Breast epithelium (tissue), 4 donors: ENCODE measurements at places on chromosomes 3 and 15. TPM values are rescaled to one million over a fixed set of nuclear protein-coding genes. Genes with fewer than 3 reads are reported as not detected.

The SERPINI1 gene
- total RNA-seq = 4.3 TPM

- no peaks in the 10 kb centered on the region for H3K27me3 ChIP-seq
- no peak for DNase-seq
Measured at GRCh38 chr3:79848876-79849275, 81.1 kb upstream of the ROBO1 start.

The ACP3 gene
- 6.7 TPM for total RNA-seq

GRCh38 chr3:194964809-194965208 is 279.1 kb downstream of the FAM43A start:
- H3K4me1 ChIP-seq = no peaks in the 10 kb centered on the region
- DNase-seq = no peak
- H3K27me3 ChIP-seq = no peaks in the 10 kb centered on the region
- H3K27ac ChIP-seq = no peak overlapping the region
- no peak overlapping the region for H3K4me3 ChIP-seq
- H3K36me3 ChIP-seq = no peaks in the 10 kb centered on the region

DNA sequence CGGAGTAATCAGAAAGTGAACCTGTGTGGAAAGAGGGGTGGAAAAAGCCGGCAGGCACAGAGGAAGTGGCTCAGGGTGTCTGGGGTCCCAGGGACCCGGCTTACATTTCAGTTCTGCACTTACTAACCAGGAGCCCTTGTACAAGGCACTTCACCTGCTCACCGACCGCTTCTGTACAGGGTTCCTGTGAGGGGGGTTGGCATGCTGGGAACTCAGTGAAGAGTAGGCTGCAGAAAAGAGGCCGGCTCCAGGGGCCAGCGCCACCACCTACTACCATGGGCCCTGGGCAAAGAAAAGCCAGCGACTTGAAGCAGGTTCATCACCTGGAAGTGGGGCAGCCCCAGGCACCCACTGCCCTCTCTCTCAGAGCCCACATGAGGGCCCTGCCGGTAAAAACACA is 6.2 kb downstream of the STIMATE start:
- H3K27ac ChIP-seq = peak overlapping the region; percentile 73
- no peak overlapping the region for H3K4me3 ChIP-seq
- no peaks in the 10 kb centered on the region for H3K4me1 ChIP-seq
- no peaks in the 10 kb centered on the region for H3K36me3 ChIP-seq

DNA sequence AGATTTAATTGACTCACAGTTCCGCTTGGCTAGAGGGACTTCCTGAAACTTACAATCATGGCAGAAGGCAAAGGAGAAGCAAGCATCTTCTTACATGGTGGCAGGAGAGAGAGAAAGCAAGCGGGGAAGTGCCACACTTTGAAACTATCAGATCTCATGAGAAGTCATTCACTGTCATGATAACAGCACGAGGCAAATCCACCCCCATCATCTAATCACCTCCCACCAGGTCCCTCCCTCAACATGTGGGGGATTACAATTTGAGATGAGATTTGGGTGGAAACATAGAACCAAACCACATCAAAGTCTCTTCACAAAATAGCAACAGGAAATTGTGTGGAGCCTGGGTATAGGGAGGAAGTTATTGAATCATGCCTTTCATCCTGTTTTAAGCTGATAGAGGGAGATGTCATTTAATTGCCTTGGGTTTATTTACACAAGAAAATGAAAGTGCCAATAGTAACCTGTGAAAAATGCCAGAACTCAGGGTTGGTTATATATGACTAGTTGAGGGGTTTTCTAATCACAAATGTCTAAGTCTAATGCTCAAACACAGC is 624.8 kb upstream of the LMCD1 start:
- no peak overlapping the region for H3K4me3 ChIP-seq
- H3K36me3 ChIP-seq = no peaks in the 10 kb centered on the region
- H3K27me3 ChIP-seq = no peaks in the 10 kb centered on the region
- H3K27ac ChIP-seq = no peak overlapping the region

The FBXO45 gene
- total RNA-seq = 5.6 TPM

- H3K4me3 ChIP-seq = no peak overlapping the region
- no peak for DNase-seq
- H3K27me3 ChIP-seq = no peaks in the 10 kb centered on the region
- H3K36me3 ChIP-seq = no peaks in the 10 kb centered on the region
- no peak overlapping the region for H3K27ac ChIP-seq
Measured at GRCh38 chr15:89463113-89463512, 33.3 kb downstream of the RHCG start.

- H3K27me3 ChIP-seq = no peaks in the 10 kb centered on the region
- H3K4me3 ChIP-seq = no peak overlapping the region
- H3K4me1 ChIP-seq = peaks cover 6% of the 10 kb centered on the region
- H3K27ac ChIP-seq = no peak overlapping the region
Measured at GRCh38 chr15:99447497-99448371, 118.0 kb upstream of the MEF2A start.

The KLF13 gene
- total RNA-seq = 28.2 TPM

GRCh38 chr3:125186800-125187598 is 25.5 kb downstream of the SLC12A8 start:
- no peaks in the 10 kb centered on the region for H3K27me3 ChIP-seq

DNA sequence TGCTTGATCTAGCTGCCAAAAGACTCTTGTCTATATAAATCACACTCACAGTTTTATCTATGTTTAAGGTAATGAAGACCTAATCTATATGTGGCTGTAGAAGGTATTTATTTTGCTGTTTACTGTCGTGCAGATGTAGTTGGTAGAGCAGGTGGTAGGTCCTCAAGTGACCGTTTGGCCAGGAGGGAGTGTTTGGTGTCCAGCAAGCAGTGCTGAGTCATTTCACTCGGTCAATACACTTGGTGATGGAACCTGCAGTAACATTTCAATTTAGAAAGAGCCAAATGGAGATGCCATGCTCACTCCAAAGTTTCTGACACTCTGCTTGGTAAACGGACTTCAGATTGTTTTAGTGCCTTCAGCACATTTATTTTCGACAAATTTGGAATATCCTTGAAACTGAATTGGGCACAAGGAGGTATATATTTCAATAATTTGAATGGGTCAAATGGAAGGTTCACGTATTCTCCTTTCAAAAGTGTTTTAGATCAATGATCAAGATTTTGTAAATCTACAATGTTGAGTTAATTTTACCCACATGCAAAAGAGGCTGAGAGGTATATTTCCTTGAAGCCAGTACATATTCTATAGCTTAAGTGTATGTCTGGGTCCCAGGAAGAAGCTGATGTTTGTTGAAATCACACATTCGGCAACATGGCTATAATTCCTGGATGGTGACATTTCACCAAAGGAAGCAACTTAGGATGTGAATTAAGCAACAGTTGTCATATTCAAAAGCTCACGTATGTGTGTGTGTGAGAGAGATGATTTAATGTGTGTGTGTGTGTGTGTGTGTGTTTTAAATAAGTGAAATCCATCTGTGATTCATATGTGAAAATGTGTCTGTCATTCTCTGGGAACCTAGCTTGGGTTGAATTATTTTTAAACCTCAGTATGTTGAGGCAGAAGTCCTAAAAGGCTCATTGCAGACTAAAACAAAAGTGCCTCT is 7.7 kb upstream of the CX3CR1 start:
- DNase-seq = no peak
- no peak overlapping the region for H3K4me3 ChIP-seq
- H3K27ac ChIP-seq = no peak overlapping the region
- H3K27me3 ChIP-seq = no peaks in the 10 kb centered on the region
- H3K4me1 ChIP-seq = no peaks in the 10 kb centered on the region

GRCh38 chr15:37537802-37538201 is 396.6 kb upstream of the TMCO5A start:
- no peak for DNase-seq
- H3K4me1 ChIP-seq = no peaks in the 10 kb centered on the region
- H3K27ac ChIP-seq = no peak overlapping the region

DNA sequence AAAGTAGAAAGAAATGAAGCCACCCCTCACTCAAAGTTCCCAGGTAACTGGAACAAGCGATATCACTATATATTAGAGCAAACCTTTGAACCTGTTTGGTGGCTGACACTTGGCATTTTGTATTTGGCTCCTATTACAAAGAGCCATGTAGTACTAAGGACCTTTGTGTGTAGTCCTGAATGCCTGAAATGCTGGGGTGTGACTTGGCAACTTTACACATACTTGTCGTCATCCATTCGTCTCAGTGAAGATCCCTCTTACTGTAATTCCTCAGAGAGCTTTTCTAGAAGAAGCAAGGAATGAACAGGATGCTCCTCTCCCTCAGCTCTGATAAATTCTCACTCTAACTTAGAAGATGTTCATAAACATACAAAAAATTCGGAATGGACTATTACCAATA is 216.1 kb upstream of the CDIN1 start:
- H3K27ac ChIP-seq = no peak overlapping the region
- no peaks in the 10 kb centered on the region for H3K4me1 ChIP-seq
- no peaks in the 10 kb centered on the region for H3K27me3 ChIP-seq
- H3K36me3 ChIP-seq = no peaks in the 10 kb centered on the region
- H3K4me3 ChIP-seq = no peak overlapping the region

- no peak overlapping the region for H3K4me3 ChIP-seq
- H3K27ac ChIP-seq = no peak overlapping the region
- no peak for DNase-seq
- H3K4me1 ChIP-seq = no peaks in the 10 kb centered on the region
- H3K27me3 ChIP-seq = no peaks in the 10 kb centered on the region
- no peaks in the 10 kb centered on the region for H3K36me3 ChIP-seq
Measured at GRCh38 chr3:120125992-120126391, 31.7 kb upstream of the GSK3B start.

The AAGAB gene
- total RNA-seq = 23.2 TPM

- no peaks in the 10 kb centered on the region for H3K27me3 ChIP-seq
- no peak overlapping the region for H3K4me3 ChIP-seq
- no peaks in the 10 kb centered on the region for H3K36me3 ChIP-seq
- no peak for DNase-seq
- peak overlapping the region; percentile 85 for H3K27ac ChIP-seq
- peaks cover 8% of the 10 kb centered on the region for H3K4me1 ChIP-seq
Measured at GRCh38 chr15:71597126-71597525, 213.2 kb upstream of the NR2E3 start.

GRCh38 chr3:99506-99905 is 97.1 kb upstream of the CHL1 start:
- H3K36me3 ChIP-seq = no peaks in the 10 kb centered on the region
- H3K27ac ChIP-seq = no peak overlapping the region
- H3K4me1 ChIP-seq = no peaks in the 10 kb centered on the region
- DNase-seq = no peak
- H3K4me3 ChIP-seq = no peak overlapping the region

DNA sequence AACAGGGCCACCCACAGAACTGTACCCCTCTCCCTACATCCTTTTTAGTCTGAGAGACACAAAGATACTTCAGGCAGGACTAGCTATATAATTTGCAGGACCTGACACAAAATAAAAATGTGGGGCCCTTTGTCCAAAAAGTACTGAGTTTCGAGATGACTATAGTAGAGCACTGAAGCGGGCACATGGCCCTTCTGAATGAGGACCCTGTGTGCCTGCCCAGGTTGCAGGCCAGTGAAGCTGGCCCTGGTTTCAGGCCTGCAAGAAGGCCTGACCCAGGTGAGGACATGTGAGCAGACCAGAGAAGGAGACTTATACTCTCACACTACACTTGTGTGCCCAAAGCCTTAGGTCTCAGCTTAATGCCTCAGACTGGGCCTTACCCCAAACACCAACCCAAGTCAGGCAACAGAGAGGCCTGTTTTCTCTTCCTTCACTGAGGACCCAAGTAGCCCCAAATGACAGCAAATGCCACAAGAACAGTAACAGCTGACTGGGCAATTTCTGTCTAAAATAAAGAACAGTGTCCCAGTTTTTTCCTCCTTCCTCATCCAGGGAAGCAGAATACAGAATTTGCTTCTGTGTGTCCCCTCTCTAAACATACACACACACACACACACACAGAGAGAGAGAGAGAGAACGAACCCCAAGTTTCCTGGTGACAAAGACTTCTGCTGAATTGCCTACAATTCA is 100.9 kb upstream of the ARHGEF3 start:
- H3K4me3 ChIP-seq = no peak overlapping the region
- no peak for DNase-seq
- H3K4me1 ChIP-seq = no peaks in the 10 kb centered on the region
- H3K36me3 ChIP-seq = no peaks in the 10 kb centered on the region
- H3K27ac ChIP-seq = no peak overlapping the region
- no peaks in the 10 kb centered on the region for H3K27me3 ChIP-seq

The HACL1 gene
- 28.8 TPM for total RNA-seq

- H3K4me1 ChIP-seq = no peaks in the 10 kb centered on the region
- no peak overlapping the region for H3K4me3 ChIP-seq
- no peak for DNase-seq
- H3K27ac ChIP-seq = no peak overlapping the region
- no peaks in the 10 kb centered on the region for H3K27me3 ChIP-seq
- no peaks in the 10 kb centered on the region for H3K36me3 ChIP-seq
Measured at GRCh38 chr3:15967577-15967976, 169.8 kb upstream of the ANKRD28 start.

- no peaks in the 10 kb centered on the region for H3K4me1 ChIP-seq
- H3K4me3 ChIP-seq = no peak overlapping the region
- no peak overlapping the region for H3K27ac ChIP-seq
- H3K27me3 ChIP-seq = no peaks in the 10 kb centered on the region
Measured at GRCh38 chr3:107309312-107309711, 67.9 kb upstream of the CCDC54 start.

DNA sequence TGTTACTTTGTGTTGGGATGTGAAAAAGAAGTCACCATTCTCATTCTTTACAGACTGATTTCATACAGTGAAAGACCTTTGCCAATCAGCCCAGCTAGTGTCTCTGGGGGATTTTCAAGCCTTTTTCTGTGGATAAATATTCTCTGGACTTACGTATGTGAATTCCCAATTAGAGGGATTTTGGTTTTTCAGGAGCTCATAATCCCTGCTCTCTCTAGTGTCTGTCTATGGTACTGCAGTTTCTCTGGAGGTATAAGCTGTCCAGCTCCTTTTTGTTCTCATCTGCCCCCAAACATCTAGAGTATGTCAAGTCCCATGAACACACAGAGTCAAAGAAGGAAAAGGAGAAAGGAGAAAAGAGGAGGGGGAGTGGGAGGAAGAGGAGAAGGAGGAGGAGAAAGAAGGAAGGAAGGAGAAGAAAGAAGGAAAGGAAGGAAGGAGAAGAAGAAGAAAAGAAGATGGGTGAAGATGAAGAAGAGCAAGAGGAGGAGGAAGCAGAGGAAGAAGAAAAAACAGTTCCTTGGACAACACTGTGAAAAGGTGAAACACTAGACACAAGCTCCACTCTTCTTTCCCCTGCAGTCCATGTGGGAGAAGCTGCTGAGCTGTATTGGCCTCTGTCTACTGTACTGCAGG is 218.6 kb downstream of the GREM1 start:
- no peaks in the 10 kb centered on the region for H3K4me1 ChIP-seq
- no peak overlapping the region for H3K27ac ChIP-seq
- no peak for DNase-seq
- H3K36me3 ChIP-seq = no peaks in the 10 kb centered on the region
- no peak overlapping the region for H3K4me3 ChIP-seq
- no peaks in the 10 kb centered on the region for H3K27me3 ChIP-seq
